ENCODE measurements at places on chromosomes 6 and 20.

- DNase-seq, result no peak
Observed at GRCh38 chr6:170091000-170091638, 199.8 kb downstream of the DLL1 start.

GRCh38 chr6:127732927-127733326, 156.0 kb downstream of the C6orf58 start:
- no peak for DNase-seq

DNA sequence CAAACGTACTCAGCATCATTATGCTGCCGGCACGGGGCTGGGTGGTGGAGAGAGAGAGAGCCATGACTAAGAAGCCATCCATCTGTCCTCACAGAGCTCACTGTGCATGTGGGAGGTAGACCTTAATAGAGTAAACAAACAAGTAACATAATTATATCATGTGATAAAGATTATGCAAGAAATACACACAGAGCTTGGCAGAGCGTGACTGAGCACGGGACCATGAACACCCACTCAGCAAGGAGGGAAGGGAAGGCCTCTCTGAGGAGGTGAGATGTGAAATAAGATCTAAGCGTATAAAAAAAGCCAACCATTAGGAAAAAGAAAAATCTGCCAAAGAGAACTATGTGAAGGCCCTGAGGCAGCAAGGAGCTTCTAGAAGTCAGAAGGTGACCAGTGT, 207.5 kb downstream of the PTPRT start:
- DNase-seq, result no peak

- no peak for DNase-seq
Observed at GRCh38 chr6:117267766-117268534, 2.6 kb downstream of the VGLL2 start.

DNA sequence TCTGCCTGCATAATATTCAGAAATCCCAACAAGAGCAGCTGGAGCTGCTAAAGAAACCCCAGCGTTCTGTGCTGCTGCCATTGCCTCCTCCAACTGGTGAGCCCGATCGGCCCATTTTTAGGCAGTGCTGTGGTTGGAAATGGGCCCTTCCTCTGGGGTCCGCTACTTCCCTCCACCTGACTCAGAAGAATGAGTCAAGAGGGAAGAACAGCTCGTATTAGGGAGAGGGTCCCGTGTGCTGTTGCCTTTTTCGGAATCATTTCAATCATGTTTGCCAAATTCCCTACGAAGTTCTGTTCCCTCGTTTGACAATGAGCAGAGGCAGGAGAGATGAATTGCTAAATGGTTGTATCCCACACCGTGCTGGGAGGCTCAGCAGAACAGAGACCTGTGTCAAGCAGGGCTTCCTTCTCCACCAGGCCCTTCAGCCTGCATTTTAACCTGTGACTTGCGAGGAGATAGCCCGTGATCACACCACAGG, 38.4 kb downstream of the THBS2 start:
- DNase-seq, result no peak

DNA sequence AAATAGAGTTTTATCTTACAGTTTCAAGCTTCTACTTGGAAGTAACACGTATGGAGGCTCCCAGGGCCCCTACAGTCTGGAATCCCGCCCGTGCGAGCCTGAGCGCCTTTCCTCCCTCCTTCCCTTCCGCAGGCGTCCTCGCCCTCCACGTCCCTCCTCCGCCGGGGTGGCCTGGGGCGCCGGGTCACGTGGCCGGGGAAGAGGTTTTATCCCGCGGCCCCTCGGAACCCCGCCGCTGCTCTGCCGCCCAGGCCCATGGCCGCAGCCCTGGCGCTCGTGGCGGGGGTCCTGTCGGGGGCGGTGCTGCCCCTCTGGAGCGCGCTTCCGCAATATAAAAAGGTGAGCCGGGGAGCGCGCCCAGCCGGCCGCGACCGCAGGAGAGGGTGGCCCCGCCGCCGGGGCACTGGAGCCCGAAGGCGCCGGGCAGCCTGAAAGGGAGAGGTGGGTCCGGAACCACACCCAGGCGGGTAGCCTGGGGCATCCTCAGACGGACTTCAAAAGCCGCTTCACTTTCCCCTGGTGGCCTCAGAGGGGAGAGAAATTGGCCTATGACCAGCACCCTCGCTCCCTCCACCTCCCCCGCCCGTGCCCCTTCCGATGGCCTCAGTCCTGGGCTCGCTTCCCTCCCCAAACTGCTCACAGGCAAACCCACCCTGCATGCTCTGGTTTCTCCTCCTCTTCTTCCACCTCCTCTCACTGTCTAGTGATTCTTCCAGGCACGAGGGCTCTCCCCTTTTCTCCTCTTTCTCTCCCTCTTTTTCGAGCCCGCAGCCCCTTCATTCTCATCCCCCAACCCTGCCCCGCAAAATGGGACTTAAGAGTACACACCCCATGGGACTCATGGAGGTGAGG, at the start of gene CLPSL2:
Gene CLPSL2, plus strand, starts transcription at position 235 of the 852 bp plus-strand sequence. Its CDS starts 21 bp downstream, at position 256.
- no peak for DNase-seq

- DNase-seq, result no peak
Observed at GRCh38 chr6:30267423-30267822, 54.2 kb upstream of the TRIM26 start.

All from CD4-positive, alpha-beta T cell treated with Interleukin-17A for 4 hours (primary cell).